ENCODE measurements at places on chromosomes 11 and 22.
A peak's percentile ranks its signal among the peaks of the same experiment; 100 is the strongest.

- peaks cover 7% of the 10 kb centered on the region for H3K4me1 ChIP-seq
- H3K36me3 ChIP-seq: no peaks in the 10 kb centered on the region
- H3K27me3 ChIP-seq: peaks cover 12% of the 10 kb centered on the region
Measured at GRCh38 chr11:87022254-87022653, 15.5 kb upstream of the TMEM135 start.

GRCh38 chr11:65459552-65459951 lies 37.0 kb downstream of the NEAT1 start:
- H3K27ac ChIP-seq: no peak overlapping the region
- no peak for DNase-seq
- H3K4me3 ChIP-seq: no peak overlapping the region
- H3K36me3 ChIP-seq: no peaks in the 10 kb centered on the region
- peaks cover 21% of the 10 kb centered on the region for H3K4me1 ChIP-seq
- no peaks in the 10 kb centered on the region for H3K27me3 ChIP-seq

GRCh38 chr22:20562607-20563465 lies 55.4 kb downstream of the MED15 start:
- no peaks in the 10 kb centered on the region for H3K27me3 ChIP-seq
- H3K36me3 ChIP-seq: peaks cover 85% of the 10 kb centered on the region
- H3K4me1 ChIP-seq: peaks cover 86% of the 10 kb centered on the region
- no peak overlapping the region for H3K4me3 ChIP-seq
- H3K27ac ChIP-seq: peak overlapping the region; percentile 87
- DNase-seq: no peak

GRCh38 chr11:122709039-122709760 lies 53.7 kb downstream of the UBASH3B start:
- no peaks in the 10 kb centered on the region for H3K4me1 ChIP-seq
- H3K4me3 ChIP-seq: no peak overlapping the region
- DNase-seq: no peak
- no peaks in the 10 kb centered on the region for H3K27me3 ChIP-seq

DNA sequence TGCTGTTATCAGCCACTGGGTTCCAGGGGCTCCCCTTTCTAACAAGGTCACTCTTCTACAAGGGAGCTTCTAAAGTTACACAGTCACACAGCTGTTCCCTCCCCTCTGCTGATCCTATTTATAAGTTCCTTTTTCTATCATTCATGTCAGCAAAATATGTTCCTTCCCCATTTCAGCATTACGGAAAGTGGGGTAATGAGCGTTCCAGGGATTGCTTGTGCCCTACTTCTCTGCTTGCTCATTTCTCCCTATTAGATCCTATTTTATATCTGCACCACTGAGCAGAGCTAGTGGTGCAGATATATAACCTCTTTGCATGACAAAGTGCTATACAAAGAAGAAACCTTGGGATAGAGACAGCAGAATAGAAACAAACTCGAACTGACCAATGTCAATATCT lies 22.7 kb upstream of the PLEKHB1 start:
- H3K36me3 ChIP-seq: no peaks in the 10 kb centered on the region
- H3K27ac ChIP-seq: no peak overlapping the region
- no peak overlapping the region for H3K4me3 ChIP-seq
- peaks cover 3% of the 10 kb centered on the region for H3K4me1 ChIP-seq
- H3K27me3 ChIP-seq: peaks cover 20% of the 10 kb centered on the region

DNA sequence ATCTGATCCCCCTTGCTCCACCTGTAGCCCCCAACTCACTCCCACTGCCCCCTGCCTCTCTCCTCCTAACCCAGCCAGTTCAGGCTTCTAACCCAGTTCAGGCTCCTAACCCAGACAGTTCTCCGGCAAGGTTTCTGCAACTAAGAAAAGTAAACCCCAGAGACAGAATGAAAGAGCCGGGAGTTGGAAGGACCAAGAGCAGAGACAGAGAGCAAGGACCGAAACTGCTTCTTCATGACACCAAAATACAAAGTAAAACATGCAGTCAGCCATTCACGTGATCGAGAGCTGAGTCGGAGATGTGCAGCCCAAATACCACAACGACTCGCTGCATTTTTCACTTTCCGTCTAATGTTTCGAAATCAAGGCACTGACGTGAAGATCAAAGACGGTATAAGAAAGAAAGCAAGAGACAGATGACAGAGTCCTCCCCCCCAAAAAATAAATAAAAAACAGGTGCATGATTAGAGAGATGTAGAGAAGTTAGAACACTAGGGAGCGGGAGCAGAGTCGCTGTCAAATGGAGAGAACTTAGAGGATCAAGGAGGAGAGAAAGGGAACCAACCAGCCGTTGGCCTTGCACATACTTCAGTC lies 884 bp downstream of the IL10RA start:
- no peaks in the 10 kb centered on the region for H3K27me3 ChIP-seq
- peak overlapping the region; percentile 97 for H3K27ac ChIP-seq
- peak; percentile 88 for DNase-seq
- H3K36me3 ChIP-seq: peaks cover 82% of the 10 kb centered on the region

GRCh38 chr11:6931146-6931713 lies 5.0 kb downstream of the ZNF215 start:
- H3K4me1 ChIP-seq: peaks cover 23% of the 10 kb centered on the region
- DNase-seq: no peak
- no peak overlapping the region for H3K27ac ChIP-seq

GRCh38 chr11:21554284-21554683 lies 638.6 kb upstream of the ANO5 start:
- no peaks in the 10 kb centered on the region for H3K4me1 ChIP-seq
- H3K4me3 ChIP-seq: no peak overlapping the region
- no peaks in the 10 kb centered on the region for H3K36me3 ChIP-seq
- H3K27me3 ChIP-seq: no peaks in the 10 kb centered on the region
- DNase-seq: no peak

GRCh38 chr11:2580571-2581001 lies 119.2 kb downstream of the KCNQ1OT1 start:
- no peak overlapping the region for H3K4me3 ChIP-seq
- H3K4me1 ChIP-seq: no peaks in the 10 kb centered on the region
- no peak for DNase-seq
- no peaks in the 10 kb centered on the region for H3K36me3 ChIP-seq
- H3K27me3 ChIP-seq: no peaks in the 10 kb centered on the region

DNA sequence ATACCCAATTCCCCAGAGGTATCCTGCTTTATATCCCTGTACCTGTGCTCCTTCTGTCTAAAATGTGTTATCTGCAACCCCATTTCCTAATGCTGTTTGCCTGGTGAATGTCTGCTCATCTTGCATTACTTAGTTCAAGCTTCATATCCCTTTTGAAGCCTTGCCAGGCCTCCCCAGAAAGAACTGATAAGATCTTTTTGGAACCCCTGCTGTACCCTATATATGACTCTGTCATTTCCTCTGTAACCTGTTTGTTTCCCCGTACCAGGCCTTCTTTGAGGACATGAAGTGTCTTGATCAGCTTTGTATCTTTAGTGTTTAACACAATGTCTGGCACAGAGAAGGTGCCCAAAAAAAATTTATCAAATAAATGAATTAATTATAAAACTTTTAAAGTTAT lies 77.6 kb downstream of the LIF start:
- no peak overlapping the region for H3K4me3 ChIP-seq
- H3K27me3 ChIP-seq: no peaks in the 10 kb centered on the region
- peaks cover 10% of the 10 kb centered on the region for H3K4me1 ChIP-seq

DNA sequence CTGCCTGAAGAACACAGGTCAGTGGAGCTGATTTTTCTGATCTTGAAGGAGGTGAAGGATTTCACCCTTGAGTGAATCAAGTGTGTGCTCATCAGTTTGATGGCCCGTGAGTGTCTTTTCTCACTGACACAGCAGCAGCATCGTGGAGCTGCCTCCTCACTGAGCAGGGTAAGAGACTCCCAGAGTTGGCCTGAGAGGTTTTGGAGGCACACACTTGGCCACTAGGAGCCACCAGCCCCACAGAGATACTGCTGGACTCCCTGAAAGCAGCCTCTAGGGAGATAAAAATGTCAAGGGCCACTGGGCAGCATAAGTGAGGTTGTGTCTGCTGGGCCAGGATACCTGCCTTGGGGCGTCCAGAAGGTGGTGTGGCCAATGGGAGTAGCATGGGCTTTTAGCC lies 245.4 kb downstream of the GRIK4 start:
- H3K4me1 ChIP-seq: no peaks in the 10 kb centered on the region
- no peak overlapping the region for H3K27ac ChIP-seq
- no peak overlapping the region for H3K4me3 ChIP-seq
